SK-N-DZ (cell line): ENCODE measurements at places on chromosomes 7 and 10.
A peak's percentile ranks its signal among the peaks of the same experiment; 100 is the strongest.

GRCh38 chr7:78090616-78091015 is 292.0 kb downstream of the PHTF2 start:
- no peak for DNase-seq

- no peak for DNase-seq
Observed at GRCh38 chr7:151897951-151898686, 21.2 kb upstream of the PRKAG2 start.

DNA sequence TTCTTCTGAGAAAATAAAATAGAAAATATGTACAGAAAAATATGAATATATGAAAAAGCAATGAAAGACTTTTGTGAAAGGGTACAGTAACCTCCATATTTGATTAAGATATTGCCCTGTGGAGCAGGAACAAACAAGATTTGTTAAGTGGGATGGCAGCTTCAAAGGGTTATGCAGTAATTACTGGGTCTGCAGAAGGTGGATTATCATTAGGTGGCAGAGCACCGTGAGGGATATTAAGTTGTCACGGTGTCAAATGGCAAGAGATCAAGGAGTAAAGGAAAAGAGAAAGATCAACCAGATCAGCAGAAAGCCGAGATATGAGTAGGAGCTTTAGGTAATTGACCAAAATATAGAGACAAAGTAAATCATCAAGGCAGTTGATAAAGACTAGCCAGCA is 44.1 kb downstream of the DGKB start:
- DNase-seq = peak; percentile 9

- peak; percentile 11 for DNase-seq
Observed at GRCh38 chr10:49360271-49361177, 35.4 kb downstream of the DRGX start.

DNA sequence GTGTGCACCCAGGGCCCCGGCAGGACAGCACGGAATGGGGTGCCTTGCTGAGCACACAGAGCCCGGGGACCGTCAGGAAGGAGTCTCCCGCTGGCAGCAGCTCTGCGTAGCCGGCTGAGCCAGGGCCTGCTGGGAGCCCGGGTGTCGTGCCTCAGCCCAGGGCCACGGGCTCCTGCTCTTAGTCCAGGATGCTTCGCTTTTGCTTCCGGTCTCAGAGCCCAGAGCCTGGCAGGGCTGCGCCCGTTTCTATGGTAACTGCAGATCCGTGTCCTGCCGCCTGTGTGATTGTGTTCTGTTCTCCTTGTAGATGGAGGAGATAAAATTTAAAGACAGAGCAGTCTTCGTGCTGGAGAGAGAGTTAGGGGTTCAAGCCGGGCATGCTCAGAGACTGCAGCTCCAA is 53.7 kb upstream of the DPYSL4 start:
- peak; percentile 93 for DNase-seq

DNA sequence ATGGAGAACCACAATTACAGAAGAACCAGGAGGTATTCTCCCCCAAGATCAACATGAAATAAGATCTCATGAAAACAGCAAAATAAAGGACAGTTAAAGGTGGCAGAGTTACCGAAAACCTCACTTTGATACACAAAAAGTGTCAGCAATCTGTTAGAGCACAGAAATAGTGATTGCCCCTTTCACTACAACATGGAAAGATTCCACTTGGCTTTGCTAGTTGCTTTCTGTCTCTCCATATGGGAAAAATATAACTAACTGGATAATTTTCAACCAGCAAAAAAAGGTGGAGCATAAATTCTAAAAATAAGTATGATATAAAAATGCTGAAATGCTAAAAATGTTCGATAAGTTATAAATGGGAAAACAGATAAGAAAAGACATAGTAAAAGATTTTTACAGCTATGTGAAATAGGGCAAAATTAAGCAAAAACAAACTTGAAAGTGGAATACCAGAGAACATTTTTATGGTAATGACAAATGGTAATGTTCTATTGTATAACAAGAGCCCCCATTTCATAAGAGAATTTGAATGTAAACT is 90.2 kb downstream of the GPR85 start:
- no peak for DNase-seq

GRCh38 chr10:92222603-92223262 is 68.1 kb downstream of the CPEB3 start:
- DNase-seq = no peak

DNA sequence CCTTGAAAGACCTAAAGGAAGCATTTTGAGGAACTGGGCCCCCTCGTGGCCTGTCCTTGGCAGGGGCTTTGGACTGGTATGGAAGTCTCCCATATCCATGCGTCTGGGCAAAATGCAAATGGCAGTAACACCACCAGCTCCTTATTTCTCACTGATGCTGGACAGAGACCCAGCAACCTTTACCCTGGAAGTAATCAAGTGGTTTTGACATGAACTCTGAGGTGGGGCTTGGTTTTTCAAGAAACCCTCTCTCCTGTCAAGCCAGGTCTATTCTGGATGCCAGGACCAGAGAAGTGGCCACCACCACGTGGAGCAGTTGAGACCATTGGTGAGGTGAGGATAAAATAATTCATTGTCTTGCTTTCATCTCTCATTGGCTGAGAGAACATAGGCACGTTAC is 84.4 kb downstream of the OTUD1 start:
- no peak for DNase-seq

DNA sequence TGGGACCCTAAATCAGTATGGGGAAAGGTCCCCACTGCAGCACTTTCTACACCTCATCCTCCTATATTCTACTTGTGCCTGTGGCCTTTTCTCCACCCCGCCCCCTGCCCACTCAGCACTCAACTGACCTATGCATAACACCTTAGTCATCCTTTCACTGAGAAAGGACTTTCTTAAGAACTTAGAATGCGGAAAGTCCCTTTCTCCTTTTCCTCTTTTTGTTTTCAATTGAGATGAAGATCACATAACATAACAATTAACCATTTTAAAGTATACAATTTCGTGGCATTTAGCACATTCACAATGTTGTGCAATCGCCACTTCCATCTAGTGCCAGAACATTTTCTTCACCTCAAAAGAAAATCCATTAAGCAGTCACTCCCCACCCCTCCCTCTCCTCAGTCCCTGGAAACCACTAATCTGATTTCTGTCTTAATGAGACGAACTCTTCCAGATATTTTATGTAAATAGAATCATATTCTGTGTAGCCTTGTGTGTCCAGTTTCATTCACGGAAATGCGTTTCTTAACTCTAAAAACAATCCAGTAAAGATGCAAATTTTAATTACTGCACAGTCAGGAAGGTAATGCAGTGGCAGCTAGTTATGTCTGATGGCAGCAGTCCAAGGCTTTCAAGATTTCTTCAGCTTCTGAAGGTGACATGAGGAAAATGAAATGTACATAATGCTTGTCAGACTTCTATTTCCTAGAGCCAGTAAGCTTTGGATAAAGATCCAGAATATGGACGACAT is 41.7 kb downstream of the FAS start:
- no peak for DNase-seq

DNA sequence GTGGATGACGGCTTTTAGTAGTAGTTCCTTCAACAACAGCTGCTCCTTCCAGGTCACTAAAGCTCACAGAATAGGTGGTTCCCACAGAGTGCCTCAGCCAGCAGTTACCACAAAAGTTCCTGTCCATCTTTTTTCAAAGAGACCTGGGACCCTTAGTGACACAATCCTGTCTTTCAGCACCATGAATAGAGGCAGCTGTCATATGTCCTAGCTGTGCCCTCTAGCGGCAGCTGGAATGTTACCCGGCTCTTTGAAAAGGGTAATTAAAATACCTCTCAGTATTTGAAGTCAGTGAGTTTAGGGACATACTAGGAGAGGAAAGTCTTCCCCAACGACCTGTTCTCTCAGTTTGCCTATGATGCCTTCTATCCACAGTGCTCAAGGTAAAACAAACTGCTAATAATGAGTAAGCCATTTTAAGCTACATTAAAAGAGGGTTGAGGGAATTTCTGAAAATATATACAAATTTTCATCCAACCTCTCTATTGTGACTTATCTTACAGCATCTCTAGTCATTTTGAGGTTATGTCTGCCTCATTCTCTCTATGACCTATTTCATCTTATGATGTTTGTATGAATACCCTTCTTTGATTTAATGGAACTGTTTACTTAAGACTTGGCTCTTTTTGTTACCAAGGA is 290.8 kb downstream of the NXPH1 start:
- peak; percentile 81 for DNase-seq

DNA sequence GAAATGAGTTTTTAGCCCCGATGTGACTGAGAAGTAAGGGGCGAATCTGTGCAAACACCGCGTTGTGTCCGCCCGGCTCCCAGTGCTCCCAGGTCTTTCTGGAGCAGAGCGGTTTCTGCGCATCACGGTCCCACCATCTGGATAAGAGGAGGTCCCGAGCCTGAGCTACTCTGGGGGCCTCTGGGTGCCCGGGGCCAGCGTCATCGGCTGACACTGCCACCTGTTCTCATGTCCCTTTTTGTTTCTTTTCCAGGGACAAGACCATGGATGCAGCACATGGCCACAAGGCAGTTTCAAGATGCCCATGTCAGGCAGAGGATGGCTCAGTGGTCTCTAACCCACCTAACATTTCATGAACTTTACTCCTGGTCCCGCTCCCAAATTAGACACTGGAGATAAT is 24.9 kb downstream of the KLF6 start:
- DNase-seq = no peak

GRCh38 chr10:130933008-130933390 is 378.5 kb downstream of the TCERG1L start:
- DNase-seq = no peak

- no peak for DNase-seq
Observed at GRCh38 chr10:93742633-93743349, 14.9 kb upstream of the LGI1 start.

- DNase-seq = no peak
Observed at GRCh38 chr10:26291721-26292480, 75.3 kb downstream of the GAD2 start.

- no peak for DNase-seq
Observed at GRCh38 chr7:117807676-117808075, 65.6 kb downstream of the CTTNBP2 start.

GRCh38 chr7:101664436-101664835 is 35.3 kb upstream of the MYL10 start:
- no peak for DNase-seq

GRCh38 chr10:112279433-112279832 is 3.8 kb upstream of the TECTB start:
- DNase-seq = no peak

GRCh38 chr7:33757563-33758165 is 147.7 kb upstream of the BMPER start:
- peak; percentile 40 for DNase-seq

DNA sequence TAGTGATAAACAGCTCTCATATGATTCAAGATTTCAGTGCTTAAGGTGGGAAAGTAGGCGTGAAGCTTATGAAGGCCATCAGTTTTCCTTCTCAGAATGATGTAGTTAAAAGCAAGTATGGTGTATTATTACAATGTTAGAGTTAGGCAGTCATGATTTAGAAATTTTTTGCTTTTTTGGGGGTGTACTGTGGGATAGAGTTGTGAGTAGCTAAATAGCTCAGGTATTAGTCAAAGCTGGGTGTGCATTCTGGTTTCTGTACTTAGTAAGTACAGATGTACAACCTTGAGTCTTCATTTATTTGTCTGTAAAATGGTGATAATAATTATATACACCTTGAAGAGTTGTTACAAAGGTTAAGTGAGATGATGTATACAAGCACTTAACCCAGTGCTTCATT is 52.2 kb downstream of the R3HCC1L start:
- DNase-seq = no peak

DNA sequence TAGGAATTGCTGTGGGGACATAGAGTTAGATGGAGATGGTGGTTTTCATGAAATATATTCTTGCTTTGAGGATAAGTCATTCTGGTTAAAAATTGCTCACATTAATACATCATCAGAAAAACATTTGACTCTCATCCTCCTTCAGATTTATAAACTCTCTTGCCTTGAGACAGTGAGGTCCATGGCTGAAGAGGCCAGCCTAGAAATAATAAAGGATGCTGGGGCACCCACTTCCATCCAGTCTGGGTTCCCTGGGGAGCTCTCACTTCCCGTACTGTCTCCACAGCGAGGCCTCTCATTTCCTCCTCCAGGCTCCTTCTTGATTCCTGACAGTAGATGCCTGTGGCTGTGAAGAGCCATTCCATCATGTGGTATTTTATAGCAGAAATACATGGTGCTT is 73.3 kb upstream of the PRKG1 start:
- no peak for DNase-seq

DNA sequence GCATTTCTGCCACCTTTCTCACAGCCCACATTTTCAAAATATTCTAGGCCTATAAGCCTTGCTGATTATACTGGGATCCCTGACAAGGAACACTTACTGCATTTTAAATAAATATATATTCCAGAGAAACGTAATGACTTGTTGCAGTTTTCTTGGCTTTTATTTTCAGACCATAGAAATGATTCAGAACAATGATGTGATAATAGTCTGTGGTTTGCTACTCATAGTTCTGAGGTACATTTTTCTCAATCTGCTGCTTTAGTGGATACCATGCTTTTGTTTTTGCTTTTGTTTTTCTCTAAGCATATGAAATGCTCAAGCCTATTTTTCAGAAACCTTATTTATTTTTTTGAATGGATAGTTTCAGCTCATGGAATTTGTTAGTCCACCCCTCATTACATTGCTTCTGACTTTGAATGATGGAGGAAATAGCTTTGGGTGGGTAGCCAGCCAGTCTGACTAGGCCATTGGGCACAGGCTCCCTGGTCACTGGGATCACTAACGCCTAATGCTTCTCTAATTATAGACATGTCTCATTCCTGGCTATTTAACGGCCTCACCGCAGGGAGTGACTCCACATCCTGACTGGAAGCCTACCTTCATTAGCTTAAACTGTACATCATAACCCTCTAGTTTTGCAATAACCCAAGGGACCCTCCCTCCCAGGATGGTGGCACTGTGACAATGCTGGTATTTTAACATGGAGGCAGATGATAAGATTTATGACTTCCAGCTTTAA is 66.1 kb downstream of the MBL2 start:
- DNase-seq = no peak

DNA sequence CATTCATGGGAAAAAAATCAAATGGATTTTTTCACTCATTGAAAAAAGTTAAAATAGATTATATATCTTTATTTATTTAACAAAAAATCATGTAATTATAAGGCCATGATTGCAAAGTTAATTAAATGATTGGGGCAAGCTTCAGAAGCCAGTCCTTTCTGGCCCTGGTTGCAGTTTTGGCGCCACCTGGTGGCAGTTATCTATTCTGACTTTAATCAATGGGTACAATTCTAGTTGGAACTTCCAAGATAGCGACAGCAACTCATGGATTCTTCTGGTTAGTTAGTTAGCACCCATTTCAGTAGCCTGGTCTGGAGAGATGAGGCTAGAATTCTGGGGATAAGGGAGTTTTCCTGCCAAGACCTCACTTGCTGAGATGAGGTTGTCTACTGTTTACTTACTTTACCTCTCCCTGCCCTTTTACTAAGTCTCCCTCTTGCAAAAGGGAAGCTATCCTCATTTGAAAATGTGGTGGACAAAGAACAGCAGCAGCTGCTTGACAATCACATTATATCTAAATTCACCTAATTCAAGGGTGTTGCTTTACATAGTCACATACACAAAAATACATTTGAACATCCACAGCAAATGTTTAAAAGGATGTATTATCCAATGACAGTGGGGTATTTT is 42.3 kb downstream of the NOC3L start:
- peak; percentile 60 for DNase-seq
